ENCODE measurements at places on chromosomes 7 and 10. TPM values are rescaled to one million over a fixed set of nuclear protein-coding genes. Genes with fewer than 3 reads are reported as not detected.

Gene ZNF777
- total RNA-seq: 18.5 TPM

Gene EGR2
- total RNA-seq: 16.9 TPM

Gene PON1
- not detected for total RNA-seq

Gene OR2A12
- not detected for total RNA-seq

Gene DNAJC12
- 9.3 TPM for total RNA-seq

Gene MTPN
- 112 TPM for total RNA-seq

Gene MMRN2
- total RNA-seq: 6.5 TPM

Gene CNPY1
- total RNA-seq: not detected

Gene FLNC
- 176 TPM for total RNA-seq

Gene SPDYE8
- not detected for total RNA-seq

Gene ADGRA1
- not detected for total RNA-seq

GRCh38 chr10:93894516-93895378 is 969 bp downstream of the SLC35G1 start:
- DNase-seq: no peak

DNA sequence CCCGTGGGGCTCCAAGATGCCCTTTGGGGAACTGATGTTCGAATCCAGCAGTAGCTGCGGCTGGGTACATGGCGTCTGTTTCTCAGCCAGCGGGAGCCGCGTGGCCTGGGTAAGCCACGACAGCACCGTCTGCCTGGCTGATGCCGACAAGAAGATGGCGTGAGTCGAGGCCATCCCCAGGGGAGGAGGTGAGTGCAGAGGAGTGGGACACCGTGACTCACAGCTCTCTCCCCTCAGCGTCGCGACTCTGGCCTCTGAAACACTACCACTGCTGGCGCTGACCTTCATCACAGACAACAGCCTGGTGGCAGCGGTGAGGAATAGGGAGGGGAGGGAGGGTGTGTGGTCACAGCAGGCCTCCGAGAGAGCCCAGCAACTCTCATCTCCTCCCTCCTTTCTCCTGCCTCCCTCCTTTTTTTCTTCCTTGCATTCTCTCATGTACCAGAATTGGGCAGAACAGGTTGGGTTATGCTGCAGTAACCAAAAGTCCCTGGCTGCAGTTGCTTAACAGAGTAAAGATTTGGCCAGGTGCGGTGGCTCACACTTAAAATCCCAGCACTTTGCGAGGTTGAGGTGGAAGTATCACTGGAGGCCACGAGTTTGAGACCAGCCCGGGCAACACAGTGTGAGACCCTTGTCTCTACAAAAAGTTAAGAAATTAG is 16.5 kb downstream of the ARPC1B start:
- DNase-seq: no peak

- no peak for DNase-seq
Observed at GRCh38 chr10:37758074-37758473, 99.3 kb downstream of the ZNF248 start.

- DNase-seq: no peak
Observed at GRCh38 chr10:122657729-122658128, 41.9 kb downstream of the C10orf120 start.

DNA sequence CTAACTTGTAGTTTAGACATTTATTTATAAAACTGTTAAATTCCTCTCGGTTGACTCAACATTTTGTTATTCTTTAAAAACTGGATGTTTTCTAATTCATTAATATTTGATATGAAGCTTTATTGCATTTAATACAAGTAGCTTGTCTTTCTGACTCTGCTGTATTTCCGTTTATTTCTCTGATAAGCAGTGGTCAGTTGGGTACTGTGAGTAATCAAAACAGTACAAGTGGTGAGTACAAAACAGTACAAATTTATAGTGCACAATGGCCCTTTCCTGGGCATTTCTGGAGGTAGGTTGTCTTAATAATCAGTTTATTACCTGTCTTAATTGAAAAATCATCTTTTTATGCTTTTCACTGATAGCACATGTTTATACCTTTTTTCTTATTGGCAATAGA is 182.7 kb downstream of the CCSER2 start:
- no peak for DNase-seq

GRCh38 chr7:29039821-29040578 is 81.9 kb upstream of the TRIL start:
- DNase-seq: no peak

DNA sequence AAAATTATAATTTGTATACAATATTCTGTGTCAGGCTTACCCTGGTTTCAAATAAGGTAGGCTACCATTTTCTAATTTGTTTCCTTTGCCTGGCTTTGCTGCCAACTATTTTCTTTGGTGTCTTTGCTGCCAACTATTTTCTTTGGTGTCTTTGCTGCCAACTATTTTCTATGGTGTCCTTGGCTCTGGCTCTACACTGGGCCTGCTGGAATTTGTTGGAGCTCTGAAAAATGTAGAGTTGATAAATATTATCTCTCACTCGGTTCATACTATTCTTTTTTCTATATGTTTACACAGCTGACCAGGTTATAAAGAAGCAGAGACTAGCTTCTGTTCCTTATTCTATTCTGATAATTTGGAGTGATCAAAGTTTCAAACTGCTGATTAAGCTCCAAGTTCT is 768.0 kb upstream of the PHF14 start:
- no peak for DNase-seq

DNA sequence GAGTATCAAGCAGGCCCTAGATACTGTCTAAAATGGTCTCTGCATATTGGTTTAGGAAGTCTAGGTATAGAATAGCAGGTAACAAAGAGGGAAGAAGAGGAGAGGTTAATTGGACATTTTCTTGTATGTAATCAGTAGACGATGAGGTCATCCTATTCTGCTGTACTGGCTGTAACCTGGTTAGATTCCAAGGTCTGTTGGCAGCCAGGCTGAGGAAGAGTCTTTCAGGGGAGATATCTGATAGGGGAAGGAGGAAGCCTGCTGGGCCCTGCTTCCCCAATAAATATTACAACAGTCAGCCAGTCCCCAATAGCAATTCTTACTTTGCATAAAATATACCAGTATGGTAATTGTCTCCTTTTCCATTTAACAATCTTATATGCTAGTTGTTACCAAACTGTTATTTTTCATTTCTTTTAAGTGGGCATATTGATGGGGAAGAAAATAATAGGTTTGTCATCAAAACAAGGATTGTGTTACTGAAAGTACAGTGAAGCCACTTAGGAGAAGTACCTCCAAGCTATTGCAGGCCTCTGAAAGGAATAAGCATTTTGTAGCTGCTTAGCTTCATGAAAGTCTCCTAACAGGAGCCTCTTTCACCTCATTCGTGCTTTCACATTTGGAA is 186.4 kb downstream of the LRRC4 start:
- no peak for DNase-seq

DNA sequence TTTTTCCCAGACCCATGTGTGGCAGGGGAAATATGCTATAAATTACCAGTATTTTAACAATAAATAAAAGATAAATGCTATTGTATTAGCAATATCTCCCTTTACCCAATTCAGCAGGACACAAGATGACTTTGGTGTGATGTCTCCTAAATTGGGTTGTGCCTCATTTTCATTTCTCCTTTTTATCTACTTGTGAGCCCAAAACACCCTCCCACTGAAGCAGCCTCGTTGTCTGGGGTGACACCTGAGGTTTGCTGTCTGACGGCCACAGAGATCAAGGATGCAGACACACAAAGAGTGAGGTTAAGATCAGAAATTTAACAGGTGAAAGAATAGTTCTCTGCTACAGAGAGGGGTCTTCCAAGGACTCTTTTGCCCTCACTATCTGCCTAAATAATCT is 27.1 kb upstream of the CC2D2B start:
- no peak for DNase-seq

DNA sequence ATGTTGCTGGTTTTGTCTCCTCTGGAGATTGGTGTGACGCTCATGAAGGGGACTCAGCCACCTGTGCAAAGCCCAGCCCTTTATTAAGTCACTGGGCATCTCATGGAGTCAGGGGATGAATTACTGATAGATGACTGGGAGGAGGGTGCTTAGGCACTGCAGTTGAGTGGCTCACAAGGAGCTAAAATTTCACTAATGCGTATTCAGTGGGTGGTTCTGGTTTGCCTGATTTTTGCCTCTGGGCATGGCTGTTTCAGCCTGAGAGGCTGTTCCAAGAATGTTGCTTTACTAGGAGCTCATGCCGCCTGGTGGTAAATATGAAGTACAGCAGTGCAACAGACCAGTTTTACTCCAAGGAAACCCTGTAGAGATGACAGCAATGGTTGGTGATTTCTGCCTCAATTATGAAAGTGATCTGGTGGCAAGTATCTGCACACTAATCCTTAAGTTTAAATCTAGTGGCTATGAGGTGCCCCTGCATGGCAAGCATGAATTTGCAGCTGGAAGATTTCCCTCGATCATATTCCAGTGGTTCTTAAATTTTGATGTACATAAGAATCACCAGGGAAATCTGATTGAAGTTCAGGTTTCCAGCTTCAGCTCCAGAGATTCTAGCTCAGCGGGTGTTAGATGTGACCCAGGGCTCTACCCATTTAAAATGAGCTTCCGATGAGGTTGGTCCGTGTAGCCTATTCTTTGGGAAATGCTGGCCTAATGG is 19.9 kb downstream of the ACTA2 start:
- DNase-seq: peak; percentile 42

DNA sequence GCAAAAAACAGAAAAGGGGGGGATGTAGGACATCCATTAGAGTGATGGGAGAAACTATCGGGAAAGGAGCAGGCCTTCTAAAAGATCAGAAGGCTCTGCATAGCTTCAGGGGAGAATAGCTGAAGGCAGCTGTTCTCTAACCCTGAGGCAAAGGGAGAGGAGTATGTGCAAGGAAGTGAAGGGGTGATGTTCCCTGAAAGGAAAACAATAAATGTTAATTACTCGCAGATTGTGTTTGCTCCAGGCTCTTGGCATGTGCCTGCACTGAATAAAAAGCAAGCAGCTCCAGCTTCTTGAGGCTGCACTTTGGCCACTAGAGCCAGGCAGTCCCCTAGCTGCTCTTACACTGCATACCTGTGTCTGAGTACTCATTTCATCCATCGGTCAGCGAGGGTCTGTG is 14.4 kb upstream of the STARD3NL start:
- DNase-seq: no peak

DNA sequence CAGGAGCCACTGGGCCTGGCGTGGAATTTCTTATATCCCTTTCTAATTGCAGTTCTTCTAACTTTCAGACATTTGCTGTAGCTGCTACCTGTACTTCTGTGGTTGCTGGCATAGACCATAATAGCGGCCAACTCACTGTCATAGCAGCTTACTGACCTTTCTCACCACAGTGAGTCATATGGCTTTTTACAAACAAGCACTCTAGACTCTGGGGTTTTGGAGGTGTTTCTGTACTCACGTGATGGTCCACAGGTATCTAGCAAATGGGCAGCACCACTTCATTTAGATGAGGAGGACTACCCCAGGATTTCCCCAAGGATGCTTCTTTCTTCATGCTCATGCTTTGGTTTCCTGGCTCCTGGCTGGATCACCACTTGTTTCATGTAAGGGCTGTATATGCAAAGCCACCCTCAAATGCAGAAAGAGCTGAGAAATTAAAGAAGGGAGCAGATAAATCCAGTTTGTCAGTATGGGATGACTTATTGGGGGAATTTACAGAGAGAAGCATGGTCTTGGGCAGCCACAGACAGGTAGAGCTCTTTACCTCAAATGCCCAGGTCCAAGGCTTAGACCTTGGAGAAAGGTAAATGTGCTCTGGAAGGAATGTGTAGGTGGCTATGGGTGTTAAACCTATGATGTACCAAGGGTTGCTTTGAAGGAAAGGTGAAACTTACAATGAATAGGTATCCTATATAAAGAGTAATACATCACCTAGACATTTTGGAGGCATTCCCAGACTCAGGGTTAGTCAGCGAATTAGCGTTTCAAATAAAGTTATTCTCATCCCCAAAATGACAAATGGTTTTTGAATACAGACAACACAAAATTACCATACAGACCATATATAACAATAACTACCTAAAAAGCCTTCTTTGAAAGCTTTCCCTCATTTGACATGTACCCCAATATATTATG is 15.9 kb upstream of the SLC25A16 start:
- no peak for DNase-seq

GRCh38 chr7:156614434-156615264 is 25.9 kb upstream of the RNF32 start:
- DNase-seq: no peak

DNA sequence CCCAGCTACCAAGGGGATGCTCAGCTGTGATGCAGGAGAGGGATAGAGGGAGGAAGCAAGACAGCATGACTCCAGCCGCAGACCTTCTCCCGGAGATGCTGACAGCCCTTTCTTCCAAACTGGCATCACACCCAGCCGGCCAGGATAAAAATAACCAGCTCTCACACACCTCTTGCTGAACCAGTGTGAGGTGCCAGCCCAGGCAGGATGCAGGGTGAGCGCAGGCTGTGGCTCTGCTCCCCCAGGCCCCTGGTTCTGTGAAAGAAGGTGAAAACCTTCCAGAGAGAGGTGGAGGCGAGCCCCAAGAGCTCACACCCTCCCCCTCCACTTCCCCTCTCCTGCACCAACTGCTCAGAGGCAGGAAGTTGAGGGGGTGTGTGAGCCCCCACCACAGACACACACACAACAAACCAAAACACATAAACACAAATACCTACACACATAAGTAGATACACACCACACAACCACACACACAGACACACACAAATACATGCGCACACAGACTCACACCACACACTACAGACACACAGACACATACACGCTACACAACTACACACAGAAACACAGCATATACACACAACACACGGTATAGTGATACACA is 4.0 kb downstream of the GPR15LG start:
- DNase-seq: no peak

GRCh38 chr7:116804471-116804870 is 57.9 kb upstream of the CAPZA2 start:
- no peak for DNase-seq

GRCh38 chr10:116270771-116271592 is 2.0 kb downstream of the GFRA1 start:
- no peak for DNase-seq

GRCh38 chr10:130021383-130021950 is 57.4 kb upstream of the EBF3 start:
- DNase-seq: no peak

- no peak for DNase-seq
Observed at GRCh38 chr7:122896509-122896908, 10.2 kb upstream of the CADPS2 start.

- no peak for DNase-seq
Observed at GRCh38 chr7:86966916-86967315, 92.5 kb downstream of the ELAPOR2 start.

- no peak for DNase-seq
Observed at GRCh38 chr7:38831259-38831996, 77.6 kb downstream of the VPS41 start.

DNA sequence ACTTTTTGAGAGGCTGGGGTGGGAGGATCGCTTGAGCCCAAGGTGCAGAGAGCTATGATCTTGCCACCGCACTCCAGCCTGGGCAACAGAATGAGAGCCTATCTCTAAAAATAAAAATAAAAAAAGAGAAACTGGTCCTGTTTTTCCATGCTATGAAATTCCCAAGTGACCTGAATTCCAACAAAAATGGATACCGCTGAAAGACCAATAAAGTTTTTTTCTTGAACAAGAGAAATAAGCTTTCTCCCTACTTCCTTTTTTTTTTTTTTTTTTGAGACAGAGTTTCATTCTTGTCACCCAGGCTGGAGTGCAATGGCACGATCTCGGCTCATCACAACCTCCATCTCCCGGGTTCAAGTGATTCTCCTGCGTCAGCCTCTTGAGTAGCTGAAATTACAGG is 12.5 kb upstream of the SEPHS1 start:
- no peak for DNase-seq
